ENCODE measurements at places on chromosomes 12 and 14.

DNA sequence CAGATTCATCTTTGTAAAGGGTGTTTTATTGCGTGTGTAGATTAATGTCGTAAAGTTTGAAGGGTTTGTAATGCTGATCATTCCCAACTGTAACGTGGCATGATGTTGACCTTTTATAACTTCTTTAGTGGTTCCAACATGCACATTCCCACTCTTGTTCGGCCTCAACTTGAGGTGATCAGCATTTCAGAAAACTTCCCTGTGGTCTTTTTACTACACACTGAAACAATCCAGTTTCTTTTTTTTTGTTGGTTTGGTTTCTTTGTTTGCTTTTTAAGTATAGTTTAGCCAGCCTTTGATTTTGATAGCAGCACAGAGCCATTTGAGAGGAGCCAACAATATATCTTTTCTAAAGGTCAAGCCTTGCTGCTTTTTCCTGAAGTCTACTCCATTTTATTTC lies 22.8 kb downstream of the UTP20 start:
- no peak for DNase-seq

DNA sequence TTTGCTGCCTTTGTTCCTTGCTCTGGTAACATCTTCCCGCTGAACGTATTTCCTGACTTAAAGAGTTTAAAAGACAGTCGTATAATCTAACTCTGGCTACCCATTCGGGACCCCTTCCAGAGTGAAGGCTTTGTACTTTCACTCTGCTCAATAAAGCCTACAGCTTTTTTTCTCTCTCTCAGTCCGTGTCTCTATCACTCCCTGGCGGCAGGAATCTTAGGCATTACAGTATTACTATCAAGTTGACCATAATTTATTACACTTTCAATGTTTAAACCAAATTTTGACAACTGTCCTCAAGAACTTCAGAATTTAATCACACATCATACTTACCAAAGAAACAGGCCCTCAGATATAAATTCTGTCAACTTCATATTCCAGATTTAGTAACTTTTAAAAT lies 967.9 kb downstream of the FSCB start:
- no peak for DNase-seq

DNA sequence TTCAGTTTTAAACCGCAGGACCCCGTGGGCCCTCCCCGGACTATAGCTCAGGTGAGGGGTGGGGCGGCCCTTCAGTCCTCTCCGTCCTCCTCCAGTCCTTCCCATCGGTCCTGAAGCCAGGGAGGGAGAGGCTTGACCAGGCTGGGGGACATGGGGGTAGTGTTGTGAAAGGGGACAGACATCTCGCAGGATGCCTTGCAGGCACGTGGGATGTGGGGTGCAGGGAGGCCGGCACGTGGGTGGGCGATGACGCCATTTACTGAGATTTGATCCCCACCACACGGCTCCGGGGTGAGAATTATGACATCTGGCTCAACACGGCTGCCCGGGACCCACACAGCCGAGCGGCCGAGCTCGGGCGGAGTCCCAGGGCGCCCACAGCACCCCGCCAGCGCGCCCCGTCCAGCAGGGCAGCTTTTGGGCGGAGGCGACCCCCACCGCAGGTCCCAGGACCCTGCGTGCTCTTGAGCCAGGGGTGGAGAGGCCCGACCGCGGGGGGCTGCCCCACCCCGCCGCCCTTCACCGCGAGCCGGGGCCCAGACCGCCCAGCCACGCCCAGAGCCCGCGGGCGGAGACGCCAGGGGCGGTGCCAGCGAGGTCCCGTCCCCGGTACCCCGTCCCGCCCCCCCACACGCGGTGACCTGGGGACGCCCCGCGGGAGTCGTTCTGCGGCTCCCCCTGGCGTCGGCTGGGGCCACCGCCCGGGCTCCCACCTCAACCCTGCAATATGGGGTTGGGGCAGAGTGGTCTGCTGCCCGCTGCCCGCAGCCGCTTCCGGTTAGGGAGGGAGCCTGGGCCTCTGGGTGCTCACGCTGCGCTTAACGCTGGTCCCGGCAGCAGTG lies 3.3 kb upstream of the EXOC3L4 start:
- DNase-seq = peak; percentile 84

DNA sequence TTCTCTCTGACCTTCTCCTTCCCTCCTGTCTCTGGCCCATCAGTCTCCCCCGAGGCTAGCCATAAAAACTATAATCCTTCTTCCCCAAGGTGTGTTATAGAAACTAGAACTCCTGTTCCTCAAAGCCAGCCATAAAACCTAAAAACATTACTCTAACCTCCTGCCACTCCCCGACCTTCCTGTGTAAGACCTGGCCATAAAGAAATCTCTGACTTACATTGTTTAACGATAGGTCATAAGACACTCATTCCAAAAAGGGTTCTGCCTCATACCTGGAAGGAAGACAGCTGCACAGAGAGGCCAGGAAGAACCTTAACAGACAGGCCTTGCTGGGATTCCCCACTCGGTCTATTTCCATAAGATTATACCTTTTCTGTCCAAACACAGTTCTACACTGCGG lies 70.9 kb upstream of the EEA1 start:
- no peak for DNase-seq

GRCh38 chr12:54360717-54361456 lies 3.4 kb downstream of the GPR84 start:
- peak; percentile 23 for DNase-seq

DNA sequence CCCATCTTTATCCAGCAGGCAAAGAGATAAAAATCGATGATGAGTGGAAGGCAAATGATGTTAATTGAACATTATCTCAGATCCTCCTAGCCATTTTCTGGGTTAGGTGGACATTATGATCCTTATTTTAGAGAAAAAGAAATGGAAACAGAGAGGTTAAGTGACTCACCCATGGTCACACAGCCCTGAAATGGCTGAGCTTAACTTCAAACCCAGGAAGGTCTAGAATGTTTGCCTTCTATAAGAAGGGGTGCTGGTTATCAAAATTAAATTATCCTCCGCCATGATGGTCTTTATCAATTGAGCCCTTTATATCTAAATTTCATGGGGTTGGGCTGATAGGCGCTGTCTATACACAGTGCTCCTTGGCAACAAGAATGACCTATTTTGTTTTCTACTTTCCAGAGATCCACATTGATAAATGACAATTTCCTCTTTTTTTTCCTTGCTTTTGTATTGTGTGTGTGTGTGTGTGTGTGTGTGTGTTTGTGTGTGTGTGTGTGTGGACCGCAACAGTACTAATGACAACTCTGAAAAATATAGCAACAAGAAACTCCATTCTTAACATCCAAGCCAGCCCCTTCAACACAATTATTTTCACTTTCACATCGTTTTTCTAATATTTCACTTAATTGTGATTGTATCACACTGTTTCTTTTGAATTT lies 571.9 kb downstream of the VRK1 start:
- DNase-seq = no peak

DNA sequence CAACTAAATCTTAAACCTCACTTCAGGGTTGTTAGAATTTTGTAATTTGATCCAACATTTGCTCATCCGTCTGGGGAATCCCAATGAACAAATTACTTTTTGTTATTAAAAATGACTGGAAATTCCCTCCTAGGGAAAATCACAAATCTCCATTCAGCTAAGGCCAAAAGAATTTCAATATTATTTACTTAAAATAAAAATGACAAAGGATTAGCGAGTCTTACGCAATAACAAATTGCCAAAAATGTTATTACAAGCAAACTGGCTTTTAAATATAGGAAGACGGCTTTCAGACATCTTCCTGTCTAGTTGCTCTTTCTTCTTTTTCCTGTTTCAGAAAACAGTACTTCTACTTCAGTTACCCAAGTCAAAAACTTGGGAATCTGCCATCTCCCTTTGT lies 92.4 kb upstream of the TSPAN8 start:
- no peak for DNase-seq

GRCh38 chr14:24051176-24051788 lies 527 bp upstream of the CARMIL3 start:
- DNase-seq = no peak

DNA sequence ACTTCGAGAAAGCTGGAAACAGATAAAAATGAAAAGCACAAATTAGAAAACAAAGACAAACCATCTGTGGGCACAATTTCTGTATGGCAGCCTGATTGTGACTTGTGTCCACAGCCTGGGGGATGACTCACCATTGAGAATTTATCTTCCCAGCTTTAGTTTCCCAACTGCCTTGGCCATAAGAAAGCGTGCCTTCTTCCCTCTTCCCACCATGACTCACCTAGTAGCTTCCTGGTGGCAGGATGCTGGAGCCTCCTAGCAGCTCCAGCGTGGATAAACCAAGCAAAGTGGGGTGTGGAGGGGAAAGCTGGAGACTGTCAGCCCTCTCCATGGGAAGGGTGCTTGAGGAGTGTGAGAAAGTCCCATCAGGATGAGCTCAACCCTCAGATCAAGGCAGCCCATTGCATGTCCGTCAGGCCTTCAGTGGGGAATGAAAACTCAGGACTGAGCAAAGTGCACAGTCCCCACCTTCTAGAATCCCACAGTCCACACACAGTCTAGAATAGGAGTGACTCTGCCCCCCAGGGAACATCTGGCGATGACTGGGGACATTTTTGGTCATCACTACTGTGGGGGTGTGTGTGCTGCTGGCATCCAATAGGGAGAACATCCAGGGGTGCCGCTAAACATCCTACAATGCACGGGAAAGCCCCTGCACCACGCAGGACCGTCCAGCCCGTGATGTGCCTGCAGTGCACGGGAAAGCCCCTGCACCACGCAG lies 22.4 kb upstream of the SERPINA6 start:
- no peak for DNase-seq

- DNase-seq = no peak
Measured at GRCh38 chr12:110992909-110993308, 72.5 kb upstream of the MYL2 start.

DNA sequence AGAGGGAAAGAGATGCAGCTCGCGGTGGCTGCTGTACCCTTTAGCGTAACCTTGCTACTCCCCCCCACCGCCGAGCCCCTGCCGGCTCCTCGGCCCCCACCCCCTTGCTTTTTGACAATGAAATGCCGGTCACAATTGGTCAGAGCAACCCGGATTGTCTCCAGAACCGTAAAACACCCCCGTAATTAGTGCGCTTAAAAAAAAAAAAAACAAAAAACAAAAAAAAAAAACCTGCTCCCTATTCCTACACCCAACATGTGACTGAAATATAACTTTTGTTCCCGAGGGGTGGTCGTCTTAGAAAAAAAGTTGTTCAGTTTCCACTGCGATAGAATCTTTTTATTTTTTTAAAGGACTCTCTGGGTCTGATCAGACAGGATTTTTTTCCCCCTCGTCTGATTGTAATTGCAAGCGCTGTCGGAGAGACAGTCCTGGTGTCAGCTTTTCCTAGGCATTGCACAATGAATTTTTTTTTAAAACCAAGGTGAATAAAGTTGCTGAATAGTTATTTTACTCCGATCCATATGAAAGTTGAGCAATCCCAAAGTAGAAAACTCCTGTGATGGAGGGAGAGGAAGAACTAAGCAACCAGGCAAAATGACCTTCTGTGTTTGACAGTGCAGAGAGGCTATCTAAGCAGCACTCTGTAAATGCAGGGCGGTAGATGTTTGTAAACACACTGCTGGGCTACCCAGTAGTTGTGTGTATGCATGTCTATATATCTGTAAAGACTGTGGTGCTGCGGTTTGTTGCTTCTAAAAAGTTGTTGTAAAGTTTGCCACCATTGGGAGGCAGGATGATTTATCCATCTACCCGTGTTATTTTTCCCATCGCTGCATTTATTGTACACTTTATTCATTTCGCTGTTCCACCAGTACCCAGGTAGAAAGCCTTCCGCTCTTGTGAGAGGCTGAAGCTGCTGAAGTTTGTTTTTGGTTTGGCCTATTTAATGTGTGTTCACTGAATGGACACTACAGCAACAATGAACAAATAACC lies 1.1 kb downstream of the ETV6 start:
- DNase-seq = no peak

GRCh38 chr14:75751296-75751695 lies 90.2 kb downstream of the TTLL5 start:
- no peak for DNase-seq

- DNase-seq = no peak
Measured at GRCh38 chr12:28603239-28603638, 413.0 kb downstream of the CCDC91 start.

GRCh38 chr12:116135209-116135930 lies 142.1 kb downstream of the MED13L start:
- no peak for DNase-seq

DNA sequence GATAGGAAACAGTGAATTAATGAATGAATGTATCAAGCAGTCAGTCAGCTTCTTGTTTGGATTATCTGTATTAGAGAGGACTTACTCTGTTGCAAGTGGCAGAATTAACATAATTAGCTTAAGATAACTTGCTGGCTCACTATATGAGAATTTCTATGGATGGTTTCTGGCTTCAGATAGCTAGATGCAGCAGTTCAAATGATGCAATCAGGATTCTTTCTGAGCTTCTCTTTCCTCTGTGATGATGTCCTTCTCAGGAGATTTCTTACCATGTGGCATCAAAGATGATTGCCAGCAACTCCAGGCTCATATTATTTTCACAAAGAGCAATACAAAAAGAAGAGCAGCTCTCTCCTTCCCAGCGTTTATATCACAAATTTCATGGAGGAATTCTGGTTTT lies 30.7 kb downstream of the FRMD6 start:
- no peak for DNase-seq

- DNase-seq = no peak
Measured at GRCh38 chr12:105226219-105226618, 9.8 kb downstream of the APPL2 start.

- no peak for DNase-seq
Measured at GRCh38 chr12:6132496-6132895, 8.0 kb upstream of the VWF start.

GRCh38 chr12:47892819-47893218 lies 12.0 kb downstream of the VDR start:
- no peak for DNase-seq

- DNase-seq = no peak
Measured at GRCh38 chr14:25259470-25259869, 209.5 kb upstream of the STXBP6 start.

DNA sequence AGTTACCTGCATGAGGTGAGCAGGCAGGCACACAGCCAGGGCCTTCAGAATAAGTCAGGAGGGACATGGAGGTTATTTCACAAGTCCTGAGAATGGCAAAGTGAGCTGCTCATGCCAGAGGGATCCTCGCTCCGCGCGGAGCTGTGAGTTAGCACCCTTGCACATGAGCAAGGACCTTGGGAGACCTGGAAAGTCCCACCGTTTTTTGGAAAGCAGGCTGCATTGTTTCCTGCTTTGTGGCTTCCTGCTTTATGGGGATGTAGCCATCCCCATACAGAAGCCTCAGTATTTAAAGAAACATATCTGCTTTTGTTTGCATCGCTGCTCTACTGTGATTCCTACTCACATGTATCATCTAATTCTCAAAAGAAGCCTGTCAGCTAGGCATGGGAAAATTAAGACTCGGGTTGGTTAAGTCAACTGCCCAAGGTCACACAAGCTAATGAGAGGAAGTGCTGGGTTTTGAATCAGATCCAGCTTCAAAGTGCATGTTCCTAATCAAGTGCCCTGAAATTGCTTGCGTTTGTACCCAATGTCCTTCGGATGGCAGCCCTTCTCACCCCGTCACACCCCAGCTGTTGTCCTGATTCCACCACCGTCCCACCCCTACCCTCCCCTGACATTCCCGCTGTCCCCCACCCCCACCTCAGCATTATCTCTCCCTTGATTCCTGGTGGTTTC lies 106.2 kb downstream of the CRACR2A start:
- no peak for DNase-seq

Data from GM18507 (cell line).